Activated naive CD4-positive, alpha-beta T cell (primary cell): ENCODE measurements at places on chromosomes 3 and 15.

GRCh38 chr3:131277836-131278497 lies 103.6 kb upstream of the NUDT16 start:
- no peak for DNase-seq

GRCh38 chr3:67389176-67389575 lies 265.2 kb downstream of the SUCLG2 start:
- DNase-seq = no peak

DNA sequence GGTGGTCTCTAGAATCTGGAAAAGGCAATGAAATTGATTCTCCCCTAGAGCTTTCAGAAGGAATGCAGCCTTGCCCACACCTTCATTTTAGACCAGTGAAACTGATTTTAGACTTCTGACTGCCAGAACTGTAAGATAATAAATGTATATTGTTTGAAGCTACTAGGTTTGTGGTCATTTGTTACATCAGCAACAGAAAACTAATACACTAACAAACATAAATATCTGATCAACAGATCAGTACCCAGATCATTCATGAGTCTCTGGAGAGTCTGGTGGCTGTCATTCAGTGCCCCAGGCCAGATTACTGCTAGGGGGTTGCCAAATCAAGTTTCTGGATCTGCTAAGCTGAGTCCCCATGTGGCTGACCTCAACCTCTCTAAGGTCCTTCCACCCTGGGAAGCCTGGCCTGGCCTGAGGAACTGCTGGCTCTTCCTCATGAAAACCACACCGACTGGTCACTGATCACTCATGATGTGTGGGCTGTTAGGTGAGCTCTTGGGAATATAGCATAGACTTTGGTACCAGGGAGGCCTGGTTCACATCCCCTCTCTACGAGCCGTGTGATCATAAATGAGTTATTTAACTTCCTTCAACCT lies 11.1 kb upstream of the LACTB start:
- DNase-seq = no peak

DNA sequence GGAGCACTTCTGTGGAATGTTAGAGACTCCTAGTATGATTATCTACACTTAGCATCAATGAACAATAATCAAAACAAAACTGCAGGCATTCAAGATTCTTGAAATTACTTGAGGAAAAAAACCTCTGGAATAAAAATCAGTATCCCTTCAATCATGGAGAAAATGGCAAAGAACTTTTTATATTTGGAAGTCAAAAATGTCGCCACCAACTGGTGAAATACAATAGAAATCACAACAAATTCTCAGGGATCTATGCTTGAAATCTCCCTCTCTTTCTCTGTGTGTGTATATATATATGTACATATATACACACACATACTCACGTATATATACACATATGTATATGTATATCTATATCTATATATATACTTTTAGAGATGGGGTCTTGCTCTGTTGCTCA lies 378.9 kb upstream of the ALCAM start:
- no peak for DNase-seq

DNA sequence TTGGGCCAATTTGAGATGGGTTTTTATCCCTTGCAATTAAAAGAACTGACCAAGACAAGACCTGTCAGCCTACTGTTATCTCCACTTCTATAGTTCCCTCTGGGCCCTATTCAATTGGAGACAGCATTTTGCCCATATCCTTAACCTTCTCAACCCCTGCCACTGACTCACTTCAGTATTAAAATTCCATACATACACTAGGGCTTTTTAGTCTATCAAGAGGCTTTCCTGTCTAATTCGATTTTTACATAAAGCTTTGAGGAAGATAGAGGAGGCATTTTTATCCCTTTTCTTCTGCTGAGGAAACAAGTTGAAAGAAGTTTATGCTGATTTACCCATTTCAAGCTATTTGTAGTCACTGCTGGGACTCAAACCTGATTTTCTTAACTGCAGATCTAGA lies 51.1 kb downstream of the GTF2E1 start:
- DNase-seq = no peak

DNA sequence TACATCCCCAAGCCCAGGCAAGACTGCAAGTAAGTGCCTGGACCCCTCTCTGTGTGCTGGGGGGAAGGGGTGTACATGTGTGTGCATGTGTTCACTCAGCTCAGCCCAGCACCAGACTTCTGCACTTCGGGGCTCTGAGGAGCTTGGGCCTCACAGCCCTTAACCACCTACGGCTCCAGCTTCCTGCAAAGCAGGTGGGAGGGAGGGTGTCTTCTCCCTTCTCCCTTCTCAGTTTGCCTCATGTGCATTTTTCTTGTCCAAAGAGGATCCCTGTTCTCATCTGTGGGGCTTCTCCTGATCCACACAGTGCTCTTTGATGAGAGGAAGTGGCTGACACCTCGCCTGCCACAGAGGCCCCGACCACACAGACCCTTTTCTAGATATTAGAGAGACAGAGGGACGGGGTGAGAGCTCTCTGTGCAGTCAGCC lies 69.3 kb downstream of the MESD start:
- DNase-seq = no peak
